ENCODE measurements at places on chromosomes 3 and 15. TPM values are rescaled to one million over a fixed set of nuclear protein-coding genes. Genes with fewer than 3 reads are reported as not detected.
A peak's percentile ranks its signal among the peaks of the same experiment; 100 is the strongest.

The EDEM1 gene
- 126 TPM for total RNA-seq

The FGD5 gene
- not detected for total RNA-seq

- DNase-seq: peak; percentile 35
Observed at GRCh38 chr15:62071711-62072308, 5.0 kb downstream of the C2CD4A start.

DNA sequence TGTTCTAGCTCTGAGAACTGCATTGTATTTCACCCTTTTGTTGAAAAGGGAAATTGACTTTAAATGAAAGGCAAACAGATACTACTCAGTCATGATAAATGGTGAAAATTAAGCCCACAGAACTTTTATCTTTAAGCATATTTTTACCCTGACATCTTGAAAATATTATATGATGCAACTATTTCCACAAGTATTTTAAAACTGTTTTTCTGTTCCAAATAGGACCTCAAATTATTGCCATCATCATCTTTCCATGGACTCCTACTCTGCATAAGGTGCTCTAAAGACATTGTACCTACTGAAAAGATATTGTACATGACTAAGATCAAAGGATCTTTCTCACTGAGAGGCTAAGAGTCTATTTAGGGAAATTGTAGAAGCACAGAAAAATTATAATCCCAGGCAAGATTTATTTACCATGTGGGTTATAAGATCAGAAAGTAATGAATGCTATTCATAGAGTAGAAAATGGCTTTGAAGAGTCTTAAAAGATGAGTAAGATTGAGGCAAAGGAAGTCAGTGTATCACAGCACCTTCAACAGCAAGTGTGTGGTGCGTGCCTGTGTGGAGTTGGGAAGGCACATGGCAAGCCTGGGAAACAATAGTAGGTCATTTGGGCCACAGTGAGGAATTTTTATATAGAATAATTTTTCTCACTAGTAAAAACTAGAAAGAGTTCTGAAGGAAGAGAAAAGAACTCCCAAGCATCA lies 68.8 kb downstream of the VGLL3 start:
- DNase-seq: no peak

DNA sequence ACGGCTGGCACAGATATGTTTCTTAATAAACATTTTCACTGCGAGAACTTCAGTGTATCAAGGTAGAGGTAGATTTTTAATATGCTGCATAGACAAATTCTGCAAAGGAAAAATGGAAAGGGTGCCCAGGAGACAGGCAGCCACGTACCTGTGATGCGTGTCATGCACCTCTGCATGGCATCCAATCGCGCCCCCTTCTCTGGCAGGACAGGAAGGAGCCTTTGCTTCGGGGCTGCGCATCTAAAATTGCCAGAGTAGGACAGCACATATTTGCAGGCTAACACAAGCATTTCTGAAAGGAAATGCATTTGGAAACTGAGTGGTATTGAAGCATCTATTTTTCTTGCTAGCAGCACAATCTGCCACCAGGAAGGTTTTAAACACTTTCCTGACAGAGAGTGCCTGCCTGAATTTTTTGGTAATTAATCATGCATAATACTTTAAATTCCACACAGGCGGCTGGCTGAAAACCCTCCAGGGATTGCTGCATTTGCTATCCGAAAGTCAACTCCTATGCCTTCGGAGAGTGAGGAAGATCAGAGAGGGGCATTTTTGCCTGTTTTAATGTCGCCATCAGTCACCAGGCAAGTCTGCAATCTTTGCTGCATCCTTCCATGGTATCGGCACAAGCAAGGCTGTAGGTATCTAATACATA lies 165.1 kb upstream of the ATP10A start:
- no peak for DNase-seq

GRCh38 chr15:38129531-38130204 lies 123.0 kb upstream of the SPRED1 start:
- no peak for DNase-seq
